ENCODE measurements at places on chromosomes 7 and 10. TPM values are rescaled to one million over a fixed set of nuclear protein-coding genes. Genes with fewer than 3 reads are reported as not detected.

Gene WAPL
- total RNA-seq, result 57.1 TPM

- no peaks in the 10 kb centered on the region for H3K27me3 ChIP-seq
- H3K4me3 ChIP-seq, result no peak overlapping the region
- H3K27ac ChIP-seq, result no peak overlapping the region
- no peak for DNase-seq
- H3K4me1 ChIP-seq, result peaks cover 6% of the 10 kb centered on the region
These were observed 84.2 kb downstream of the PAXIP1 start for GRCh38 chr7:154918741-154919140.

GRCh38 chr10:129593953-129594352, 126.9 kb downstream of the MGMT start:
- no peaks in the 10 kb centered on the region for H3K4me1 ChIP-seq
- no peak for DNase-seq
- no peaks in the 10 kb centered on the region for H3K27me3 ChIP-seq
- no peaks in the 10 kb centered on the region for H3K36me3 ChIP-seq

DNA sequence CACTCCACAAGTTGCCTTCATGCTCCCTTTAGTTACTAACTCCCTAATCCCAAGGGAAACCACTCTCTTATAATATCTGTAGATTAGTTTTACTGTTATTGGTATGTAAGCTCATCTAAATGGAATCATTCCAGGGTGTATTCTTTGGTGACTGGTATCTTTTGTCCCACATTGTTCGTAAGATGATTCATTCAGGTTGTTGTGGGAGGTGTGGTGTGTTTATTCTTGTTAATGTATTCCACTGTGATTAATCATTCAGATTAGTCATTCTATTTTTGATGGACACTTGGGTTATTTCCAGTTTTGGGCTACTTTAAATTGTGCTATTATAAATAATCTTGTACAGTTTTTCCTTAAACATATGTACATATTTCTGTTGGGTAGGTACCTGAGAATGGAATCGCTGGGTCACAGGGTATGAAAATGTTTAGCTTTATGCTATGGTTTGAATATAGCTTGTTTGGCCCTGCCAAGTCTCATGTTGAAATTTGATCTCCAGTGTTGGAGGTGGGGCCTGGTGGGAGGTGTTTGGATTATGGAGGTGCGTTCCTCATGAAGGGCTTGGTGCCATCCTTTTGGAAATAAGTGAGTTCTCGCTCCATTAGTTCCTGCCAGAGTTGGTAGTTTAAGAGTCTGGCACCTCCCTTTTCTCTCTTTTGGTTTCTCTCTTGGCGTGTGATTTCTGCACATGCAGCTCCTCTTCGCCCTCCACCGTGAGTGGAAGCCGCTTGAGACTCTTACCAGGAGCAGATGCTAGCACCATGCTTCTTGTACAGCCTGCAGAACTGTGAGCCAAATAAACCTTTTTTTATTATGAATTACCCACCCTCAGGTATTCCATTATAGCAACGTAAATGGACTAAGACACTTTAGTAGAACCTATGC, 13.8 kb downstream of the BTRC start:
- no peak overlapping the region for H3K27ac ChIP-seq
- H3K4me3 ChIP-seq, result no peak overlapping the region
- H3K4me1 ChIP-seq, result no peaks in the 10 kb centered on the region
- no peaks in the 10 kb centered on the region for H3K27me3 ChIP-seq

Gene TRPV5
- total RNA-seq, result not detected

Data from thyroid gland (tissue), 4 donors.